ENCODE measurements at places on chromosomes 12 and 14.

GRCh38 chr14:78417532-78417931 lies 247.4 kb downstream of the NRXN3 start:
- no peak for DNase-seq

DNA sequence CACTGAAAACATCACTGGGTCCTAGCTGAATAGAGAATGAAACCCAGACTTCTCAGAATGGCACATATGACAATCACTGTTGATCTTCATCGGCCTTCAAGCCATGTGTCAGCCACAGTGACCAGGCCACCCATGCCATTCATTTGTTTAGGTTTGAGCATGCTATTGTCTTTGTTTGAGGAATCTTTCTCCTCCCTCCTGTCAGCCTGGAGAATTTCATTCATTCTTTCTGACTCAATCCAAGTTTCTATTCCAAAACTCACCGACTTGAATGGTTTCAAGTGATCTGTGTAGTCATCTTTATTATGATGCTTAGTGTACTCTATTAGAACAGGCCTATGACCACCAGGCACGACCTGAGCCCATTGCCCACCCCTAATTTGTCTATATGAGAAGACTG lies 106.3 kb downstream of the ETNK1 start:
- no peak for DNase-seq

GRCh38 chr12:106032623-106032925 lies 106.2 kb downstream of the NUAK1 start:
- no peak for DNase-seq

DNA sequence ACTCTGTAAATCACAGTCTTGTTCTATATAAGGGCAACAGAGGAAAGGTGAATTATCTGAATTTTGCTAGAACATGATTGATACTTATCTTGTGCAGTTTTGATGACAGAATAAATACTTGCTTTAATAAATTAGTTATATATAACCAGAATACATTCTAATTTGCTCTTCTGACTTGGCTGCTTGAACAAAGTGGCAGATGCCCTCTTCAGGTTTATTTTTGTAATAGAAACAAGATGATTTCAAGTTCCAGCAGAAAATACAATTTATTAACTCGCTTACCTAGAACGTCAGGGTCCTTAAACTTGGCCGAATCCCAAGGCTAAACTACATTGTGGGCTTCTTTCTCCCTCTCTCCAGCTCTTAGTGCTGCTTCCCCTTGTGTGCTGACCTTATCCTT lies 57.6 kb upstream of the SSTR1 start:
- DNase-seq: no peak

GRCh38 chr14:69153152-69153872 lies 393 bp upstream of the DCAF5 start:
- DNase-seq: no peak

- no peak for DNase-seq
Measured at GRCh38 chr12:97778111-97778510, 315.5 kb downstream of the RMST start.

- DNase-seq: no peak
Measured at GRCh38 chr12:104006929-104007328, 41.3 kb downstream of the TDG start.

GRCh38 chr14:101558739-101559240 lies 2.5 kb upstream of the DIO3 start:
- no peak for DNase-seq

DNA sequence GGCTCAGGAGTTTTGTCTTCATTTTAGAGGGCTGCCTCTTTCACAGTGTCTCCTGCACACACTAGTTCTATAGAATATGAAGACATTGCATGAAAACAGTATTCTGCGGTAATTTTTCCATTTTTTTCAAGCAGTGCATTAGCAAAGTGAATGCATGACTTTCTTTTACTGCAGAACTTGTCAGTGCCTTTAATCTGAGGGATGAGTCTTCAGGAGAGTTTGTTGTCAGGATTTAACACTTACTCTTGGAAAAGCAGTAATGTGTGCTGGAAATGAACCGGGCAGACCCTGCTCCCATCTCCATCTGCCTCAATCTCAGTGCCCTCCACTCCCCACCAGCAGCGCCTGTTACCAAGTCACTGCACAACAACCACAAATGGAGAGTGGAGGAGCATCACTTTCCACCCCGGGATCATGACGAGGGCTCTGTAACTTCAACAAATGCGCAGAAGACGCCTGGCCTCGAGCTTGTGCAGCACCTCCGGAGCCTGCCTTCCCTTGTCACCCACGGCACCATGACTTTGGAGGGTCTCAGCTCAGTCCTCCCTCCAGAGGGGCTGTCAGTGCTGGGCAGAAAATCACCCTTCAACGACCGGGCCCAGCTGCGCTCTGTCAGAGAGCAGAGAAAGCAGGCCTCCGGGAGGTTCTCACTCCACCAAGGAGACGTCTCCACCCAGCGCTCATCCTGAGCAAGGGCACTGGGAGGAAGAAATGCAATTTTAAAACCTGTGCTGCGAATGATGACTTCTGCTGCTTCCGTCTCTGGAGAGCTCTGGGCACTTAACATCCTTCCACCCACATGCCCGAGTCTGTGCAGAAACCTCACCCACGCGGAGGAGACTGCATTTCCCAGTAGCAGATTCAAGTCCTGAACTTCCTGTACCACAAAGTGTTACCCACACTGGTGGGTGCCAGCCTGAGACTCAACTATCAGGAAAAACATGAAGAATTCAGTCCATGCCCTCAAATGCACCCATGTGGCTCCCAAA lies 255.7 kb downstream of the ADGRD1 start:
- no peak for DNase-seq

DNA sequence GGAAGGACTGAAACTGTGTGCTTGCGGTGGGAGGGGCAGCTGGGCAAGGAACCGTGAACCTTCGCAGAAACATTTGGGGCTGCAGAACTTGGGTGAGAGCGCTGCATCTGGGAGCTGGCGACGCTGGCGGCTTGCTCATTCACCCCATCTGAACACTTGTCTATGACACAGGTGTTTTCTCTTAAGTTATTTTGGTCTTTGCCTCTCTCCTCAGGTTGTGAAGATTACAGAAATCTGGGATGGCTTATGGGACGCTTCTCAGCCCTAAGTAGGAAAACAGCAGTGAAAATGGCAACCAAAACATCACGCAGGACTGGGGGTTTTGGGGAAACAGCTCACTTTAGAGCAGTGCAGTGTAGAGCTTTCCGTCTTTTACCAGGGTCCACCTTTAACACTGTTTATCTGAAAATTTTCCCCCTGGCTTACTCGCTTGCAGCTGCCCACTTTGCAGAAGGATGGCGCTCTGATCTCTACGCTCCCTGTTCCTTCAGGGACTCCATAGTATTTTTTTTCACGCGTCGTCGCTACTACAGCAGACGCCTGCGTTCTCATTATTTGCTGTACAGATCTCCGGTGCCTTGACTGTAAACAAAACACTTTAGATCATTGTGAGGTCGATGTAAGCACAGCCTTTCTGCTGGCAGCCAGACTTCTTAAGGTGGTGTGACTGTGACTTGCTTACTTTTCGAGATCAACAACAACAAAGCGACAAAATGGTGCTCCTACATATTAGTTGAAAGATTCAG lies 2.7 kb upstream of the CDKN1B start:
- peak; percentile 69 for DNase-seq

GRCh38 chr12:122067966-122068365 lies 10.6 kb upstream of the MLXIP start:
- peak; percentile 70 for DNase-seq

DNA sequence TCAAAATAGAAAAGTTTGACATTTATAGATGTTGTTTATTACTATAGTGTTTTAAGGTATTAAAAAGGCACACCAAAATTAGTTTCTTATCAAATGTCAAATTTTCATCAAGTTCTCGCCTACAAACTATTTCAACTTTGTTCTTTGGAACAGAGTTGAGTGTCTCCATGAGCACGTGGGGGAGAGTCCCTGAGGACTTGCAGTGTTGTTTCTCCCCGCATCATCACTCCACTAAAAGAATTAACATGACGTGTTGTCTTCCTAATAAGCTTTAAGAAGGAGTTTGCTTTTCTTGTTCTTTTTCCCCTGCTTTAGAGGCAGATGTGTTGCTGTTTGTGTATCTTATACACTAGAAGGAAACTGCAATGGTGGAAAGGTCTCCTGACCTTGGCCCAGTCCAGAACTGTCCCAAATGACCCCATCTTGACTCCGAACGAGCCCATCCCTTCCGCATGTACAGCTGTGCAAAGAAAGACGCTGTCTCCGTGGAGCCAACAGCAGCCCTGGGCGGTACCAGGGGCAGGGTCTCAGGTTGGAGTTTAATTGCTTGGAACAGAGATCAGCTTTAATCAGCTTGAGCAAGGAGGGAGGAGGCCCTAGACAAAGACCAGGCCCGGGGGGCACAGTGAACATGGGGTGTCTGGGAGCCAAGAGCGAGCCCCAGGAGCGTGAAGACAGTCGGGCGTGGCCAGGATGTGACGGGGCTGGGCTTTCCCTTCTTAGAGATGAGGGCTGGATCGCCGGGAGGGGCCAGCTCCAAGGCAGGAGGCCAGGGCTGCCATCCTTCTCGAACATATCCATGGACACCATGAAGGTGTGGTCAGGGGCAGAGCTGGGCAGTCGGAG lies 215.4 kb upstream of the RTL1 start:
- DNase-seq: no peak

GRCh38 chr12:100574187-100575074 lies 947 bp downstream of the GAS2L3 start:
- no peak for DNase-seq

DNA sequence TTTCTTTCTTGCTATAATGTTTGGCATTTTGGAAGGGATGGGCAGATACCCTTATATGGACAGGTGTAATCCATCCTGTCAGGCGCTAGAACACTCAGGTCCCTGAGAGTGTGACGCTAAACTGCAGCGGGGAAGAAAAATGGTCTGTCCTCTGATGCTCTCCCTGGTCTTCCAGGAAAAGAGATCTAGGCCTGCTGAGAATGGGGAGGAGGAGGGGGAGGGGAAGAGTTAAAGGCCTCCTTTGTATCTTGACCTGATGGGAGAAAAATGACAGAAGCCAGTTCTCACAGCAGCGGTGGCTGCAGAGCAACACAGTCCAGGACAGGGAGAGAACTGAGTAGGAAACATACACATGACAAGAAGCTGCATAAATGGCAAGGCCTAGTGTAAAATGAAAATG lies 61.1 kb downstream of the RPS6KA5 start:
- no peak for DNase-seq

- no peak for DNase-seq
Measured at GRCh38 chr12:6069437-6070093, 54.9 kb downstream of the VWF start.

DNA sequence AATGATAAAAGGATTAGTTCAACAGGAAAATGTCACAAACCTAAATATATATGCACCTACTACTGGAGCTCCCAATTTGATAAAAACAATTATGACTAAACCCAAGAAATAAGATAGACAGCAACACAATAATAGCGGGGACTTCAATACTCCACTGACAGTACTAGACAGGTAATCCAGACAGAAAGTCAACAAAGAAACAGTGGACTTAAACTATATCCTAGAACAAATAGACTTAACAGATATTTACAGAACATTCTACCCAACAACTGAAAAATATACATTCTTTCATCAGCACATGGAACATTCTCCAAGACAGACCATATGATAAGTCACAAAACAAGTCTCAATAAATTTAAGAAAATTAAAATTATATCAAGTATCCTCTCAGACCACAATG lies 28.0 kb upstream of the LGR5 start:
- no peak for DNase-seq

- DNase-seq: no peak
Measured at GRCh38 chr14:54440037-54440436, 1.1 kb downstream of the CNIH1 start.

DNA sequence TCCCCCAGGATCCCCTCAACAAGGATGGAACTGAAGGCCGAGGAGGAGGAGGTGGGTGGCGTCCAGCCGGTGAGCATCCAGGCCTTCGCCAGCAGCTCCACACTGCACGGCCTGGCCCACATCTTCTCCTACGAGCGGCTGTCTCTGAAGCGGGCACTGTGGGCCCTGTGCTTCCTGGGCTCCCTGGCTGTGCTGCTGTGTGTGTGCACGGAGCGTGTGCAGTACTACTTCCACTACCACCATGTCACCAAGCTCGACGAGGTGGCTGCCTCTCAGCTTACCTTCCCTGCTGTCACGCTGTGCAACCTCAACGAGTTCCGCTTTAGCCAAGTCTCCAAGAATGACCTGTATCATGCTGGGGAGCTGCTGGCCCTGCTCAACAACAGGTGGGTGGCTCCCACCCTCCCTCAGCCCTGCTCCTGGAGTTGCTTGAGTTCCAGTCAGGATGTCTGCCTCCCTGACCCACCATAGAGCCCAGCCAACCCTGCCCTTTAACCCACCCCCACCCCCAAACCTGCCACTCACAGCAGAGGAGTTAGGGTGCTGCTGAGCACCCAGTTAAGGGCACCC lies 1.4 kb downstream of the ASIC1 start:
- peak; percentile 29 for DNase-seq

- no peak for DNase-seq
Measured at GRCh38 chr12:112782250-112782649, 9.3 kb upstream of the RPH3A start.

DNA sequence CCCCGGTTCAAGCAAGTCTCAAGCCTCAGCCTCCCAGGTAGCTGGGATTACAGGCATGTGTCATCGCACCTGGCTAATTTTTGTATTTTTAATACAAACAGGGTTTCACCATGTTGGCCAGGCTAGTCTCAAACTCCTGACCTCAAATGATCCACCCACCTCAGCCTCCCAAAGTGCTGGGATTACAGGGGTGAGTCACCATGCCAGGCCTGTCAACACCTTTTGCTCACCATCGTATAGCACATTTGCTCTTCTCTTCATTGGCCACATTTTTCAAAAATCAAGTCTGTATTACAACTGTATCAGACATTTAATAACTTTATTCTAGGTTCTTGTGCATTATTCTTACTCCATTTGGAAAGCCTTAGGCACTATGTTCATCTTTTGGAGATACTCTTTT lies 50.3 kb downstream of the BCAT1 start:
- no peak for DNase-seq

DNA sequence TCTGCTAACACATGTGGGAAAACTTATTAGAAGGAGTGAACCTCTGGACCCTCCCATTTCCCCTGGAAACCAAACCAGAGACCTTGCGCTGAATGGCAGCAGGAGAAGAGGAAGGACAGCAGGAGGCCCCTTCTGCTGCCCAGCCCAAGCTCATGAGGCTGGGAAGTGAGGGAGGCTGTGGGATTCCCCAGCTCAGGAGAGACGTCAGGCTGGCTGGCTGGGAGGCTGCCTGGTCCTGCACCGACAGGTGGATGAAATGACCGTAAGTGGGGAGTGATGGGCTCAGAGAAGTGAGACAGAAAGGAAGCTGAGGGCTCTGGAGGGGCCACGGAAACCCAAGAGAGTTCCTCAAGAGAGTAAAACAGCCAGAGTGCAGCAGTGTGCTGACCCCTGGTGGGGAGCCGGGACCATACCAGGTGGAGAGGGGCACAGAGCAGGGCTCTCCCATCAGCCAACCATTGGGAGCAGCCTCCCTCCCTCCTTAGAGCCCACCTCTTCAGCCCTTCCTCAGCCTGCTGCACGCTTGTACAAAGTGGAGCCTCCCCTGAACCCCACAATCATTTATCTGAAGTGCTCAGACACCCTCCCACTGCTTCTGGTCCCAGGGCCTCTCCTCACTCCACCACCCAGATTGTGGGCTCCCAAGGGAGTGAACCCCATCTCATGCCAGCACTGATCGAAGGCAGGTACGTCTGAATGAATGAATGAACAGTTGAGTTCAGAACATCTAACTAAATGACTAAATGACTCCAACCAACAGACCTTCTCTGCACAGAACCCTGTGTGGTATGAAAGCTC lies 14.0 kb downstream of the TAMALIN start:
- peak; percentile 75 for DNase-seq
